ENCODE measurements at places on chromosomes 6 and 20. TPM values are rescaled to one million over a fixed set of nuclear protein-coding genes. Genes with fewer than 3 reads are reported as not detected.
A peak's percentile ranks its signal among the peaks of the same experiment; 100 is the strongest.

Gene SFT2D1
- 22.6 TPM for total RNA-seq

Gene SLC17A3
- total RNA-seq: 0.86 TPM

Gene TMEM170B
- 6.9 TPM for total RNA-seq

Gene NHLRC1
- 0.49 TPM for total RNA-seq

Gene HRH3
- not detected for total RNA-seq

Gene SPO11
- not detected for total RNA-seq

Gene VGLL2
- not detected for total RNA-seq

Gene COL9A1
- total RNA-seq: not detected

Gene SAYSD1
- 57.2 TPM for total RNA-seq

Gene TENT5A
- 16.4 TPM for total RNA-seq

Gene EYA2
- total RNA-seq: 27.0 TPM

Gene EDN3
- not detected for total RNA-seq

- no peak for DNase-seq
Observed at GRCh38 chr6:25175681-25176080, 103.5 kb upstream of the CARMIL1 start.

GRCh38 chr6:39956936-39957335, 22.7 kb upstream of the MOCS1 start:
- no peak for DNase-seq

- DNase-seq: no peak
Observed at GRCh38 chr6:36227379-36228228, 31.1 kb downstream of the BRPF3 start.

- no peak for DNase-seq
Observed at GRCh38 chr6:48986845-48987244, 476.2 kb downstream of the MMUT start.

DNA sequence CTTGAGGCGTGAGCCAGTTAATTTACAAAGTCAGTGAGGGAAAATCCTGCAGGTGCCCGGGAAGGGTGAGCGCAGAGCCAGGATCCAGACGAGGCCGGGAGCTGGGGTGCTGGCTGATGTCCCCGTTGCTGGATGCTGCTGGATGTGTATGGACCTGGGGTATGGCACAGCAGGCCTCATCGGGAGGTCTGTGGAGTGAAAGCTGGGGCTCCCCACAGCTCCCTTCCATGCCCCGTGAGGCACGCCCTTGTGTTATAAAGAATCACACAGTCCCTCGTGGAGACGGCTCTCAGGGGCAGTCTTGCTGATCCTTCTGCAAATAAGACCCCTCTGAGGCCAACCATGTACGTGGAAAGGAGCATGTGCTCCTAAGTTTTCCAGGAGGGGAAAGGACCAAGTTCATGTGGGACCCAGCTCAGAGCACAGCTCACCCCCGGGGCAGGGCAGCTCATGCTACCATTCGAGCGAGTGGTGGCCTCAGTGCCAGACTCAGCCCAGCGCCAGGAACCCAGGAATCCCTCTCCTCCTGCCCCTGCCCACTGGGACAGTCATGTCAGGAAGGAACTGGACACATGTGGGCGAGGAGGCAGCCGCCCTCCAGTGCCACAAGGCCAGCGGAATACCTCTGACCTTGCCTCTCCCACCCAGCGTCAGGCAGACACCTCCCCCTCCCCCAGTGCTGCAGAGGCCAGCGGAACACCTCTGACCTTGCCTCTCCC, 97.5 kb downstream of the CDH4 start:
- no peak for DNase-seq

GRCh38 chr20:31913431-31914157, 38.3 kb downstream of the PDRG1 start:
- DNase-seq: no peak

GRCh38 chr20:49904440-49905214, 10.7 kb downstream of the SPATA2 start:
- no peak for DNase-seq

- no peak for DNase-seq
Observed at GRCh38 chr20:36118371-36118770, 36.2 kb upstream of the EPB41L1 start.

- DNase-seq: no peak
Observed at GRCh38 chr6:136767570-136768309, 24.5 kb downstream of the MAP3K5 start.

DNA sequence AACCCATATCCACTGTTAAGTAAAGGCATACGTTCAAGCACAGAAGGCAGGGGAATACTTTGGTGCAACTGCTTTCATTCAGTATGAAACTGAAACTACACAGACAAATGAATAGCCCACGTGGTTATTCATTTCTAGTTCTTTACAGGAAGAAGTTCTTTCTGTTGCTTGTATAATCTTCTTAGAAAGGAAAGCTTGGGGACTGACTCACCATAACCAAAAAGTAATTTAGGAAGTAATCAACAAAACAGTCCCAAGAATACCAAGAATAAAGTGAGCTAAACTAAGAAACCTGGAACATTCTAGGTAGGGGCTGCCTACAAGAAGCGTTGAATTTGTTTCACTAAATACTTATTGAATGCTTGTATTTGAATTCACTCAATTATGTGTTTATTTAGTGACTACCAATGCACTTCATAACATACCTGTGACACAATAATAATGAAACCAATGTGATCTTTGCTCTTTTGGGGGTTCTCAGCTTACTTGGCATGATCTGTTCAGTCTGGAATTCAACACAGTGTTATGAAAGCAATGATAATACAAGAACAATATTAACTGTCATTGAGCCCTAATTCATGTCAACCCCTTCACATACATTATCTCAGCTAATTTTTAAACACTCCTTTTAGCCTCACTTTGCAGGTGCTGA, 25.1 kb upstream of the KIAA0408 start:
- no peak for DNase-seq

DNA sequence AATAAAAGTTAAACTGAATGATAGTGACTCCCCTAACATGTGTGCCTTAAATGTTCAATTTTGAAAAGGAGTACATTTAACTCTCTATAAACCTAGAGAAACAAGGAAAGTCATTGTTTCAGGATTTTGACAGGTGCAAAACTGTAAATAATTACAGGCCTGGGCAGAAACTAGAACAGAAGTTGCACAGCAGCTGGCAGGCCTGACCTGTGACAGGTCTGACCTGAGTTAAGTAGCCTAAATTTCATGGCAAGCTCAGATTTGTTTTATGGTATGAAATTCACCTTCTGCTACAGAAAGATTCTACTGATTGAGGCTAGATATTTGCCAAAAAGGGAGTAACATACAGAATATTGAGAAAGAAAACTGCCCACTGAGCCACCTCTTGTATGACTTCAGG, 166.1 kb downstream of the CDKAL1 start:
- no peak for DNase-seq

DNA sequence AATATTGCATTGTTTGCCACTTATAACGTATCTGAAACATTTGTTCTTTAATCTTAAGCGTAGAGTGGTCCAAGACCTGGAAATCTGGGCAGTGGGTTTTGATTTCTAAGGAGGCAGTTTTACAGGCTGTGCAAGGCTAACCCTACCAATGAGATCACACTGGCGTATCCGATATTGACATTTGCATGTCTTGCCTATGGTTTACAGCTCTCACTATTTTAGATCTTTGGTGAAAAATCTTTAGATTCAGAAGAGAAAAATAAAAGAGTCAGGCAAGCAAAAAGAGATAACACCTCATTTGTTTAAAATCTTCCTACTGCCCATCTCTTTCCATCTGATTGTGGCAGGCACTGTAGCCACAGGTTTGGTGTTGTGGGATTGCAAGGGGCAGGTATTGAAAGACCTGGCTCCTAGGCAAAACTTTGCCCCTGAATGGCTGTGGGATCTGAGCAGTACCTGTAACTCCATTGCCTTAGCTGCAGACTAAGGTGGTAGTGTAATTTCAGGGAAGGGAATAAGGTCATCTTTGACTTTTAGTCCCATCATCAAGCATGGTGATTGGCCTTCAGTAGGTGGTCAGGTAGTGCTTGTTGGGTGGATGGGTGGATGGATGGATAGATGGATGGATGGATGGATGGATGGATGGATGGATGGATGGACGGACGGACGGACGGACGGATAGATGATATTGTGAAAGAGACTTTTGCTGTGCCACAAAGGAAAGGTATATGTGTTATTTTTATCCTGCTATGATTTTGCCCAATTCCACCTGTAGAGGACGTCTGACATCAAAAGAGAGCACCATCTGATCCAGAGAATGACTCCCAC, 1.9 kb downstream of the TNFAIP3 start:
- no peak for DNase-seq

- DNase-seq: no peak
Observed at GRCh38 chr6:91782802-91783201, 1195.9 kb upstream of the MAP3K7 start.

DNA sequence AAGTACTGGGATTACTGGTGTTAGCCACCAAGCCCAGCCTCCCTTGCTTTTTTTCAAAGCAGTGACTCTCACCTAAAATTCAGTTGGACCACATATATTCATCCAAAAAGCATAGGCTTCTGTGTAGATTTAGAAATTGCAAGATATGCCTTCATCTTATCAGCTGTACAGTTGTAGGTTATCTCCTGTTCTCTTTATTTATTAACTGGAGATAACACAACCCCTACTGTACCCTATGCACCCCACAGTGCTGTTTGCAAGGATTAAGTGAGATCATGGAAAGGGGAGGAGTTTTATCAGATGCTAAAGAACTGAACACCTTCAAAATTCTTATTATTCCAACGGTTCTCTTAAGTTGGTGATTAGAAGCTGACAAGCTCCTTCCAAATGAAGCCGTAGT, 164.4 kb upstream of the JARID2 start:
- no peak for DNase-seq

DNA sequence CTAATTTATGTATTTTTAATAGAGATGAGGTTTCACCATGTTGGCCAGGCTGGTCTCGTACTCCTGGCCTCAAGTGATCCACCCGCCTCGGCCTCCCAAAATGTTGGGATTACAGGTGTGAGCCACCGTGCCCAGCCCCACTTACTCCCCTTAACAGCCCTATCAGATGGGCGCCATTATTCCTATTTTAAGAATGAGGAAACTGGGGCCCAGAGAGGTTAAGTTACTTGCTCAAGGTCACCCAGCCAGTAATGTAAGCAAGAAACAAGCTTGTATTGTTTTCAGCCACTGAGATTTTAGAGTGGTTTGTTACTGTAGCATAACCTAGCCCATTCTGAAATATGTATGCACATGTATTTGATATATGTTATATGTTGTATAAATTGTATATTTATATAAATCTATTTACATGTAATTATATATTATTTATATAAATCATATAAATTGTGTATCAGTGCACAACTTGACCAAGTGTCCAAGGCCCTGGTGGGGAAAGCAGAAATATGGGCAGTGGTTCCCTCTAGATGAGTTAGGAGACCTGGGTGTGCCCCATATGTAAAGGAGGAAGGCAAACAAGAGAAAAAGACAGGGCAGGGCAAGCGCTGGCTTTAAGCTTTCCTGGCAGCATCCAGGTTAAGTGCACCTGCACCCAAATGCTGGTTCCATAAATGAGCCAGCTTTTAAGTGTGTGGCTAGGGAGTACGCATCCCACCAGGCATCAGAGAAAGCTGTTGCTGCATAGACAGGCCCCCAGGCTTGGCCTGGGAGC, 1.2 kb upstream of the GUCA1A start:
- no peak for DNase-seq

DNA sequence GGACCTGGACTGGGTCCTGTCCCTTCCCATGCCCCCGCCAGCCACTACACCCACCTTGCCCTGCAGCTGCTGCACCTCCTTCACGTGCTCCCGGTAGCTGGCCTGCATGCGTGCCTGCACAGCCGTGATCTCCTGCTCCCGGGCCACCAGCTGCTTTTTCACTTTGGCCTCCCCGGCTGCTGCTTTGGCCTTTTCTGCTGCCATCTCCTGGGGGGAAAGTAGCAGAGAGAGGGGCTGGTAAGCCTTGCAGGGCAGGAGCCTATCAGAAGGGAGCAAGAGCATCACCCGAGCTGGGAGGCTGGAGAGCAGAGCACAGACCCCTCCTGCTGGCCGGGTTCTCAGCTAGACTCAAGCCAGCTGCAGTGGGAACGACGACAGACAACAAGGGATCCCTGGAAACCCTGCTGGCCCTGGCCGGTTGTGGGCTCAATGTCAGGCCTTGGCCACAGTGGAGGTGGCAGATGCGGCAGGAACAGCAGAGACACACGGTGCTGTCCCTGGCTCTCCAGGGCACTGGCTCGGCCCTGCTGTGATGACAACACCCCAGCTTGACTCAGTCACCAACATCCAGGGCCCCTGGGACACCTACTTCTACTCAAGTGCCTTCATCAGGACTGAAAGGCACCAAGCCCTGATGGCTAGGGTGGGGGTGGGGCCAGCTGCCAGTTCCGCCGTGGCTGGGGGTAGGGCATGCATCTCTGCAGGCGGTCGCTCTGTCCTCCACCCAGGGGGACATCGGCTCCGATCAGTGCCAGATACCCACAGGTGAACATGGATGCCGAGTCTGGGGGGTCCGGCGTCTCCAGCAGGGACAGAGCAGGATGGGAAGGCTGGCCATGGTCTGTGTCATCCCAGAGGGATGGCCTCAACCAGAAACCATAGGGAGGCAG, 45.3 kb downstream of the RRBP1 start:
- no peak for DNase-seq

GRCh38 chr6:24981386-24981760, 45.6 kb upstream of the RIPOR2 start:
- peak; percentile 3 for DNase-seq

DNA sequence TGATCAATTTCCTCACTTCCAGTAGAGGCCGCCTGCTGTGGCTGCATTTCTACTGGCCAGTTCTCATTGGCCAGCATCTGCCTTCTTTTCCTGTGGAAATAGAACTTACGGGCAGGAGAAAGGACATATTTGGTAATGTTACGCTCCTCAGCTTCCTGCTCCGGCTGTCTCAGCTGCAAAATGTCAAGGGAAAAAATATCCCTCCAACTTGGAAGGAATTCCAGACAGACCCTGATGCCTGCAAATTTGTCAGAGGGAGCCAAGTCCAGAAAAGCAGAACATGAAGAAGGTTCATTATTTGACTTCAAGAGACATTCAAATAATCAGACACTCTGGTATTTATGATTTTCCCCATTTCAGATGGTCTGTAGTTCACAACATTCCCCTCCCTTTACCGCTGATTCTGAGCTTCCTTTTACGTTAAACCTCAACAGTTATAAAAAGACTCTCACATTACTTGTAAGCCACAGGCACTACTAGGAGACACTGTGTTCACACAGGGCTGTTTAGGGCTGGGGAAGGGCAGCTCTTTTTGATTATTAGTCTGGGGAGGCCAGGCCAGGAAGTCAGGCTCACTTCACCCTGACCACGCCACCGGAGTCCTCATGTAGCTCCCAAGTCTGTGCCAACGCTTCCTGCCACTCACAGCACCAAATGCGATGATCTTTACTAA, 179.6 kb upstream of the CCN2 start:
- peak; percentile 93 for DNase-seq

- DNase-seq: no peak
Observed at GRCh38 chr6:124973780-124974179, 11.5 kb downstream of the RNF217 start.

DNA sequence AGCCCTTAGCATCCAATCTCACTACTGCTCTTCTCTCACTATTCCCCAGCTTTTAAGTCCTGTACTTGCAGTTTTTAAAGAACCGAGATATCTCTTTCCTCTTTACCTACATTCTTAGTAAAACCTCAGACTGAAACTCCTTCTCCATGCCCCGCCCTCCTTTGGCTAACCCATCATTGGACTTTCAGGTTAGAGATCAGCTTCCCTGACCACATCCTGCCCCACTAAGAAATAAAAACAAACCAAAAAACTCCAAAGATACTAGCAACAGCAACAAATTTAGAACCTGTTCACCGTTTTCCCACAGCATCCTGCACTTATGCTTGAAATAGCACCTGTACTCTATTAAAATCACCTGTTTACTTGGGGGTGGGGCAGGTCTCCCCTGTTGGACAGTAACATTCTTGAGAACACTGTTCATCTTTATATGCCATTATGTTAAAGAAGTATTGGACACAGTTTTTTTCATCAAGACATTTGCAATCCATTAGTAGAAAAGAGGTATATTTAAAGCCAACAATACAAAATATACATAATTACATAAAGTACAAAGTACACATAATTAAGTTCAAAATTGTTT, 16.3 kb upstream of the SMAP1 start:
- no peak for DNase-seq
